ENCODE measurements at places on chromosomes 1 and 21.

GRCh38 chr1:179744401-179745130 is 1.5 kb downstream of the FAM163A start:
- DNase-seq, result no peak

DNA sequence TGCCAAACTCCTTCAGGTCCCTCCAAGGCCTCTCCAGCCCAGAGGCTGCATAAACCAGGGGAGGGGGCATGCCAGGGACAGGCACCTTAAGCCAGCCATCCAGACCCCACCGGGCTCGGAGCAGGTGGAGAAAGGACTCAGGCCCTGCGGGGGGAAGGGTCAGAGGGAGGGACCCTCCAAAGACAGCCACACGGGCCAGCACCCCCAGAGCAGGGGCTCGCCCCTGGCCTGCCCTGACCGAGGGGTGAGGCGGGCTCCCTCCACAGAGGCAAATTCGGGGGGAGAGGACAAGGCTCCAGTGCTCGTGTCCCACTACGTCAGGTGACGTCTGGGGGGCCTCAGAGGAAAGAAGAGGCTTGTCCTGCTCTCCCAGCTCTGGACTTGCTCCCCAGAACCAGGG is 8.2 kb downstream of the MEGF6 start:
- no peak for DNase-seq

GRCh38 chr1:151509350-151510019 is 1.7 kb upstream of the CGN start:
- DNase-seq, result no peak

DNA sequence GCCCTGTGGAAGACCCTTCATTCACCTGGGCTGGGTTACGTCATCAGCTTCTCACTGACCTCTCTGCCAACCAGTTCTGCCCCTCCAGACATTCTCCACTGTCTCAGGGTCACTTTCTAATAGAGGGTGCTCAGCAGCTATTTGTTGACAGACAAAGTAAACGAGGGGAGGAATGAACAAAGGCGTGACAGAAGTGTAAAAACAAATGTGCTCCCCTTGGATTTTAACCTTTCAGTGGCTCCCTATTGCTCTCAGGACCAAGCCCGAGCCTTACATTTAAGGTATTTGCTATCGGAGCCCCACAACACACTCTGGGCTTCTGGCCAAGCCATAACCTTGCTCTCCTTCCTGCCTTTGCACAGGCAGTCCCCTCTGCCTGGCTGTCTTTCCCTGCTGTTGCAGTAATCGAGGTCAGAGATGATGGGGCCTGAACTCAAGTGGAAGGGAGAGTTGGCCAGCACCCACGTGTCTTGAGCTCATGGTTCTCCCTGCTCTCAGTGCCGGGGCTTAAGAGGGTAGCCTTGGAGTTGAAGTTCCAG is 9.3 kb upstream of the MARCKSL1 start:
- no peak for DNase-seq

DNA sequence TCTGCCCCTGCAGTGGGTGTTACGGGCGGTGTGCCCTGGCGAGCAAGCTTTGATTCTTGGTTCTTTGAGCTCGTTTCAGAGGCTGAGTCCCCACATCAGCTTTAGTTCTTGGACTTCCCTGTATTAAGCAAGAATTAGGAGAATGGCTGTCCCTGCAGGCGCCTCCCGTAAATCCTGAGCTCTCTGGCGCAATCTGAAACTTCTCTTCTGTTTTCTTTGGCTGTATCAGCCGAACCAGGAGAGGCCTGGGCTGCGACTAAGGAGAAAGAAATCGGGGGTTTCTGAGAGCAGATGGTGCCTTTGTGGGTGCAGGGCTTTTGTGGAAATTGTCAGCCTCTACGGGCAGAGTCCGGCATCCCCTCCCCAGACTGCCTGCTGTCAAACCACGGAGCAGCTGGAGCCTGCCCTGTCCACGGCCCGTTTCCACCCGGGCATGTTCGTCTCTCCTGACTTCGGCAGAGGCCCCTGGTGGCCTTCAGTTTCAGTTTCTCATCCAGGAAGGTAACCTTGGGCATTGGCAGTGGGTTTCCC is 17.9 kb downstream of the CSTB start:
- no peak for DNase-seq

GRCh38 chr1:116919802-116920201 is 10.1 kb downstream of the PTGFRN start:
- no peak for DNase-seq

- DNase-seq, result no peak
Observed at GRCh38 chr1:115980998-115981993, 5.0 kb downstream of the SLC22A15 start.

DNA sequence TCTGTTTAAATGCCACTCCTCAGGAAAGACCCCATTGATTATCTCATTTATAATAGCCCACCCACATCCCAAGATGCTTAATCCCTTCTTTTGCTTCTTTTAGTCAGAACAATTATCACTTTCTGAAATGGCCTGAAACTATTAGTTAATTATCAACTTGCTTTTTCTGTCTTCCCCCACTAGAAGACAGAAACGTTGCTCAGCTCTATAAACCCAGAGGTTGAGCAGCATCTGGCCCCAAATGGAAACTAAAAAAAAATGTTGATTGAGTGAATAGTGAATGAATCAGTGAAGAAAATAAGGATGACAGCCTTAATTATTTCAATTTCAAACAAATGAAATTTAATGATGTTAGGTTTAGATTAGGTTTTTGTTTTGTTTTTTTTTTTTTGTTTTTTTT is 38.2 kb upstream of the PIGC start:
- no peak for DNase-seq

DNA sequence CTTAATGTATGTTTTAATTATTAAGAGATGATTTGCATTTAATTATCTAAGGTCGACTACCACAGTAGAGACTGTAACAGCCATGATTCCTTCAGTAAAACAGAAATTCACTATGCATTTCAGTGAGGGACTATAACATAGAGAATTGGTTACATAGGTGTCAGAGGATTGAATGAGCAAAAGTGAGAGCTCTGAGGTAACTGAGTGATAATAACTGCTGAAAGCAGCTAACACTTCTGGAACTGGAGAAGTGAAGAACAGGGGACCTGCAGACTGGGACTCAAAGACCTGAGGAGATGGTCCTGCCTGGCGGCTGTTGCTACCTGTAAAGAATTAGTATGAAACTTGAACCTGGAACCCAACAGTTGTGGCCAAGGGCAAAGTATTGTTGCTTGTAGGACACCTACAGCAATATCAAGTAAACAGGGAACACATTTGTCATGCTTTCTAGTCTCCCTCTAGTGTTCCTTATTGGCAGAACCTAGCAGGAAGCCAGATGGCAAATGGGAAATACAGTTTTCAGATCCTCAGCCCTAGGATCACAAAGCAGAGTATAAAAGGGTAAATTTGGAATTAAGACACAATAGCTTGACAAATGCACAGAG is 110.6 kb downstream of the HS2ST1 start:
- no peak for DNase-seq

GRCh38 chr21:46188226-46189212 is 4.3 kb upstream of the SPATC1L start:
- DNase-seq, result no peak

DNA sequence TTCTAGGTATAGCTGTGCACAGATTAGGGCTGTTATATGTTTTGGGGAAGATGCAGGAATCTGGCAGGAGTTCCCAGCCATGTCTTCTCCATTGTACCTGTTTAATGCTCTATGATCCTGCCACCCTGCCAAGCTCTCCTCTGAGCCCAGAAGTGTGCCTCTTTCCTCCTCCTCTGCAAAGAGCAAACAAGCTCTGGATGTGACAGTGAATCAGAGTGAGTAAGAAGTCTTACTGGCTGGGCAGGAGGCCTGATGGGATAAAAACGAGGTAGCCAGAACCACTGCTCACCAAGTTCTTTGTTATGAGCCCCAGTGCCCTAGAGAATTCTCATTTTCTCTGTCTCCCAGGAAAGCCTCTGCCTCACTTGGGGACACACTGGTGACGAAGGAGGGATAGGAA is 69.0 kb downstream of the BRINP2 start:
- DNase-seq, result no peak

- no peak for DNase-seq
Observed at GRCh38 chr1:210582205-210582970, 253.7 kb downstream of the HHAT start.

GRCh38 chr1:242877229-242877628 is 352.7 kb upstream of the PLD5 start:
- no peak for DNase-seq

DNA sequence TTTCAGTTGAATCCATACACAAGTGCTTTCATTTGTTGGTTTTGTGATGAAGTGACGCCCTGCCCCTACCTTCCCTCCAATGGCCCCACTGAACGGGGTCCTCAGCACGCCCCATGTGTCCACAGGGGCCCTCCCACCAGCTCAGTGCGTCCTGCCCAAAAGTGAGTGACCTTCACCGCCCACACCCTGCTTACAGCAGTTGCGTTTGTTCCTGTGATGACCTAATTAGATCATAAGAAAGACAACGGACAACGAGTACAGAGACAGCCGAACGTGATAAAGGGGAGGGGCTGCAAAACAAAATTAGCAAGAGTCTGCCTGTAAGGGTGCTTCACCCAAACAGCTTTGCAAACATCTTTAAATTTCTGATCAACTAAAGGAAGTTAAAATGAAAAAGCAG is 38.2 kb upstream of the RIPK4 start:
- DNase-seq, result no peak

DNA sequence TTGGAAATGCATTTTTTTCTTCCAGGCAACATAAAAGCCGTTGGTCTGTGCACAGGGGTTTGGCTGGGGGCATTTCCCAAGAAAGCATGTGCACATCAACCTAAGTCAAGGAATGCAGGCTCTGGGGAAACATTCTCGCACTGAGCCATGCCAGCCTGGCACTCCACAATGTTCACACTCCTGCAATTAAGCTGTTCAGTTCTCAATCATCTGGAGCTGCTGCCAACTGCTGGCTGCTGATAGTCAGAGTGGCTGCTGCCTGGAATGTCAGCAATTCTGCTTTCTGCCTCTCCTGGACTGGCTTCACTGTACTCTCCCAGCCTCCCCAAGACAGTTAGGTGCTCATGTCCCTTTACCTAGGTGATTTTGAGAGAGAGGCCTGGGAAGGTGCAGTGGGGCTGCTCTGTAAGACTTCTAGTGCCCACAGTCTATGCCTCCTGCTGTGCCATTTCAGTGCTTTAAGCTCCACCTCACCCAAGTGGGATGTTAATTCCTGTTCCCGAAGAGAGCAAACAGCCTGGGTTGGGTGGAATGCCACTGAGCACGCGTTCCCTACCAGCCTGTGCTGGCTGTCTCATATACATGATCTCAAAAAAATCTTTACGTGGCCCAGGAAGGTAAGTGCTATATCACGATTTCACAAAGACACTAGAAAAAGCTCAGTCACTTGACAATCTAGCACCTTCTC is 131.7 kb downstream of the BRINP2 start:
- DNase-seq, result no peak

DNA sequence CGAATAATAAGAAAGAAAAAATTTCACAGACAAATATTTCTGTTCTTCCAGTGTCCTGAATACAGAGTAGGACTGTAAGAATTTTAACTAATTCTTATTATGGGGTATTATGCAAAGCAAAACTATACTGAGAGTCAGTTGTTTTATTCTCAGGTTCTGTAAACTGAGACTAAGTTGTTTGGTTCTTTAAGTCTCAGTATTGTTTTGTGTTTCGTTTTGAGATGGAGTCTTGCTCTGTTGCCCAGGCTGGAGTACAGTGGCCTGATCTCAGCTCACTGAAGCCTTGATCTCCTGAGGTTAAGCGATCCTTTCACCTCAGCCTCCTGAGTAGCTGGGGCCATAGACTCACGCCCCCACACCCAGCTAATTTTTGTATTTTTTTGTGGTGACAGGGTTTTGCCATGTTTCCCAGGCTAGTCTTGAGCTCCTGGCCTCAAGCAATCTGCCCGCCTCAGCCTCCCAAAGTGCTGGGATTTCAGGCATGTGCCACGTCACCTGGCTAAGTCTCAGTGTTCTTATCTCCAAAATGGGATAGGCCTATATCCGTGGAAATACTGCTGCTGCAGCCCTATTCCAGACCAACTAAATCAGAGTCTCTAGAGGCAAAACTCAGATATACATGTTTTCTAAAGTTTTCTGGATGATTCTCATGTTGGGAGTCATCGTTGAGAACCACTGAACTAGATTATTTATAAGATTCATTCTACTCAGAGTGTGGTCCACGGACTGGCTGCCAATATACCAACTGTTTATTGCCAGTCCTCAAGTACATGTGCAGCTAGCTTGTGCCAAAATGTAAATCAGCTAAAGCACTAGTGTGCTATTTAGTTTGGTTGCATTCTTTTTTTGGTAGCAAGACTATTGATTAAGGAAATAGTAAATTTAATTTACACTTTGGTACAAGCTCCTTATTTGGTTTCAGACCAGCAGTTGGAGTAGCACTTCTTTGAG is 116.6 kb downstream of the HS2ST1 start:
- DNase-seq, result no peak

DNA sequence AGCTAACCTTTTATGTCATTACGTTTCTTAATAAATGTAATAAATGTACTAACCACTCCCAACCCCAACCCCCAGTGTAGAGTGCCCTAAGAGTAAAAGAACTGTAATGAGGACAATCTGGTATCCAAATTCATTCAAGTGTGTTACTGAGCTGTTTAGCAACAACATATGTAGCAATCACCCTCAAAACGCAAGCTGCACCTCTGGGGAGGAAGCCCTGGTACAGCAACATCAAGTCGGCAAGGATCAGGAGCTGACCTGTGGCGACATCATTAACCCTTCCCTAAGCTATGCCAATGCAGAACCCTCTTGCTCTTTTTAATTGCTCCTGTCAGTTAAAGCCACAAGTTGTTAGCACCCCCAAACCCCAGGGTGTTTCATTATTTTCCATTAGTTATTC is 47.1 kb downstream of the STX6 start:
- no peak for DNase-seq

DNA sequence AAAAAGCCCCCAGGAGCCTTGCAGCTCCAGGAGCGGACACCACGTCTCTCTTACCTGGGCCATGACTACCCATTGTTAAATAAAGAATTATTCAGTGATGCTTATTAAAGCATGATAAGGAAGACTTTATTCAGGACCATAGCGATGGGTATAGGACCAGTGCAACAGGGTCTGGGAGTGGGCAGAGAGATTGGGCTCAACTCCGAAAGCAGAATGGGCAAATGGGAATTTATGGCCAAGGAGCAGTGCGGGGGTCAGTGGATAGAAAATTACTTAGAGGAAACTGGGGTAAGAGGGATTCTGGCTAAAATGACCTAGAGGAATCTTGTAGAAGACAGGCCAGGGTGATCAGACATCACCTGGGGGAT is 580 bp upstream of the ATP5PO start:
- DNase-seq, result no peak

DNA sequence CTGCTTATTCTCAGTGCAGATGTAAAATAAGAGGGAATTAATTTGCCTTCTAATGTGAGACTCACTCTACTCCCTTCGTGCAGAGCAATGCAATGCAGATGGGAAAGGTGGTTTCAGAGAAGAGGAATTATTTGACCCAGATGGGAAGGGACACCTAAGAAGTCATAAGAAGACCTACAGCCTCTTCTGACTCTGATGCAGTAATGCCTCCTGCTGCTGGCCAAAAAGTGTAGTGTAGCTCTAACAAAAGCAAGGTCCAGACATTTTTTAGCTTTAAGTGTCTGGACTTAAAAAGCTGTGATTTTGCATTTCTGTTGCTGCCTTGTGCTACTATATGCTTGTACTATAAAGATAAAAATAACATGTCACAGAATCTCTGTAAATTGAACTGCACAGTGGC is 501.4 kb downstream of the TTLL7 start:
- DNase-seq, result no peak

Data from GM12878 (cell line).